DMS79 treated with DMSO at 0.1 percent for 48 hours (cell line): ENCODE measurements at places on chromosomes 2 and 18.
A peak's percentile ranks its signal among the peaks of the same experiment; 100 is the strongest.

DNA sequence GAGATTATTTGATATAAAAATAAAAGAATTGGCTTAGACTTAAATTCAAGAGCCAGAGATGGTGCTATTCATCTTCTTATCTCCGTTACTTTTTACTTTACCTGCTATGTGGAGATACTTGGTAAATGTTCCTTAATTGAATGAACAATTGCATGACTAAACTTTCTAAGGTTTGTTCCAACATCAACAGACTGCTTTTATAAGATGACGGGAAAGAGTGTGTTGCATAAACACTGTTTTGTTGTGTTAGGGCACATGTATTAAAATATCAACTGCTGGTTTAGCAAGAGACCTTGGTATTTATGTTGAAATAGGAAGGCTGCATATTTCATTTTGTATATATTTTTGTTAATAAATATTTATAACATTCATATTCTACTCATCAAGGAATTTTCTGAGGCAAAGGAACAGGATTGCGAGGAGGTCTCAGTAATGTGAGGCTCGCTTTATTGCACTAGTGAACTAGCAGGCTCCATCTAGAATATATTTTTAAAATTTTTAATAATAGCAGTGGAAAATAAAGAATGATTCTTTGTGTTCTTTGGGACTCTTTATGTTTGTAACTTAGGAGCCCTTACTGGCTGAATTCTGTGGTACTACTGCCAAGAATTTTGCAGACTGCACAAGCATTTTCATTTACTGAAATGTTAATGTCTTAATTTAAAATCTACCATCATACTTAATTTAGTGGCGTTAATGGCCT lies 10.7 kb upstream of the NFE2L2 start:
- DNase-seq: no peak

DNA sequence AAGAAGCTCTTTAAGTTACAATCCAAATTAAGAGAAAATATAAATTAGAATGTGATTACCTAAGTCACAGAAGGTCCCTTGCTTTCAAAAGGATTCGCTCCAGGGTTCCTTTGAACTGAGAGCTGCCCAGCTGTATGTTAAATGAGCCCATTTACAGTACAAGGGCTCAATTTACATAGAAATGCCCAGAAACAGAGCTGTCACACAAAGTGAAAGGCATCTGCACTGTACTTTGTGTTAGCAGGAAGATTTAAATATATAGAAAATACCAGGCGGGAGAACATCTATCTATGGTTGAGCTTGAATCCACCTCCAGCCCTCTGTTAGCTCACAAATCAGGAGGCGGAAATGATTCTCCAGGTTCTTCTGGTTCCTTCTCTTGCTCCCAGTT lies 272.9 kb downstream of the PAX3 start:
- no peak for DNase-seq

DNA sequence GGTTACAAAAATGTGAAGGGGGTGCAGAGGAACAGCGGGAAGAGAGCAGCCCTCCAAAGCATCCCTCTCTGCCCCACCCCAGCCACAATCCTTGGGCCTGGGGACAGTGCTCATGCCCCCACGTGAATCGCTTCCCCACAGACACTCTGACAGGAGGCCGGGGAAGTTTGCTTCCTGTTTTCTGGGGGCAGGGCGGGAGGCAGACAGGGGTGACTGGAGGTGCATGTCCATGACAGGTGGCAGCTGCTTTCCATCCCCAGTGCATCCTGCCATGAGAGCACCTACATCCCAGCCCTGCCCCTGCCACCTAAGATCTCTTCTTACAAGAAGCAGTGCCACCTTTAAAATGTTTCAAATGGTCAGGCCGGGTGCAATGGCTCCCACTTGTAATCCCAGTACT lies 47.2 kb upstream of the UBE2F start:
- no peak for DNase-seq

DNA sequence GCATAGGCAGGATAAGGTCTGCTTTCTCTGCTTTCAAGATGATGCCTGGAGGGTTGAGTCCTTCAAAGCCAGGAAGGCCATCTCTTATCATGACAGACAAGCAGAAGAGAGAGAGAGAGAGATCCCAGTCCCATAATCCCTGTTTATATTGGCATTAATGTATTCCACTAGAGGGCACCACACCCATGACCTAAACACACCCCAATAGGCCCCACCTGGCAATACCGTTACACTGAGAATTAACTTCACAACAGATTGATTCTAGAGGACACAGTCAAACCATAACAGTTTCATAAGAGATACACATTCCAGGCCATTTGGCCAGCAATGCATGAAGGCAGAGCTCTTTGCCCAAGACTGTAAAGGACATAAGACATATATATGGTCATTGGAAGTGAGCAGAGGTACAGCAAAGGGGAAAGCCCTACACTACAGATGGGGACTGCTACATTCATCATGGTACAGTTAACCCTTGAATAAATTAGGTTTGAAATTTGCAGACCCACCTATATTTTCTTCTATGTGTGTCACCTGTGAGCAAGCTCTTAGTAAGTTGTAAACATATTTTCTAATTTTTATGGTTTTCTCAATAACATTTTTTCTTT lies 1516.1 kb downstream of the RPIA start:
- no peak for DNase-seq

GRCh38 chr2:23475036-23475435 lies 90.1 kb downstream of the KLHL29 start:
- DNase-seq: no peak

DNA sequence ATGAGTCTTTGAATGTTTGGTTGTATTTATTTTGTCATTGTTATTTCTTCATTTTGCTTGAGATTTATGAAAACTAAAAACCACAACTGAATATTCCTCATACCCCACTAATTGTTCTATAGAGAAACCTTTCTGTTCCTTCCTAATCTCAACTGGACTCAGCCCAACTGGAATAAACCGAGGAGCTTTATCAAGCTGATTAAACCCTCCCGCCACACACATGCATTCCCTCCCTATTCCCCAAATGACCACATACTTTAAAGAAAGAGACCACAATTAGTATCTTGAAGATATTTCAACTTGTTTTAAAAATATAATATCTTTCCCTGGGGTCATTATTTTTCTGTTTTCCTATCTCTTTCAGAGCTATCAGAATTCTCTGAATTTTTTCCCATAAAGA lies 107.5 kb downstream of the OSR1 start:
- DNase-seq: no peak

- no peak for DNase-seq
Measured at GRCh38 chr2:57809230-57809629, 237.4 kb upstream of the VRK2 start.

- DNase-seq: no peak
Measured at GRCh38 chr2:150471813-150472510, 15.5 kb downstream of the RND3 start.

GRCh38 chr18:69992776-69993175 lies 45.1 kb upstream of the CD226 start:
- no peak for DNase-seq

DNA sequence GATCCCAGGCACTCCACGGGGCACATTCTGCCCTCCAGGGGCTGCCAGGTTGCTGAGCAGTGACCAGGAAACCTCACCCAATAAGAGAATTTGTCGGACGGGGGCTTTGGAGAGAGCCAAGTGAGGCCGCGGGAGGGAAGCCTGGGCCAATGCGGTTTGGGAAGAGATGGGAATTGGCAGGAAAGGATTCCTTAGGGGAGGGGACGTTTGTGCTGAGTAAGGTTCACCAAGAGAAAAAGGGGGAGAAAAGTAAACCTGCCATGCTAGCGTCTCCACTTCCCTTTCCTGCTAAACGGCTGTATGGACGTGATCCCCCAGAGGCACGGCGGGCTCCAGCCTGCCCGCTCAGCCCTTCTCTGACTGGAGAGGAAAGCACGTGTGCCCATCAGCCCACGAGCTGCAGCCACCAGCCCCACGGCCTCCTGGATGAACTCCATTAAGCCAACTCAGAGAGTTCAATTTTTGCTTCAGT lies 194.4 kb upstream of the ID2 start:
- no peak for DNase-seq

DNA sequence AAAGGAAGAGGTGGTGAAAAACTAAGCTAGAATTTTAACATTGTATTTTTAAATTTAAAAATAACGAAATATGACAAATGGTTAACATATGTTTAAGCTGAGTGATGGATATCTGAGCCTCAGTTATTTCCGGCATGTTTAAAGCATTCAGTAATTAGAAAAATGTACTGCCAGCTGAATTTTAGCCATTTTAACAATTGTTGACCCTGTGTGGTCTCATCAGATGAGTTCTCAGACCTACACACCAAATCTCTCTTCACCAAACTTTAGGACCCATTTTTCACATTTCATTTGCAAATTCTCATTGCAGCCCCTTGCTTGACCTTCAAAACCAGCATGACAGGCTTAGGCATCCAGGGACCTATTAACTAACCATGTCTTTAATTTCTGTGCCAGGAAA lies 91.5 kb upstream of the RGPD4 start:
- no peak for DNase-seq

- DNase-seq: peak; percentile 57
Measured at GRCh38 chr18:44896846-44897245, 216.2 kb downstream of the SETBP1 start.

DNA sequence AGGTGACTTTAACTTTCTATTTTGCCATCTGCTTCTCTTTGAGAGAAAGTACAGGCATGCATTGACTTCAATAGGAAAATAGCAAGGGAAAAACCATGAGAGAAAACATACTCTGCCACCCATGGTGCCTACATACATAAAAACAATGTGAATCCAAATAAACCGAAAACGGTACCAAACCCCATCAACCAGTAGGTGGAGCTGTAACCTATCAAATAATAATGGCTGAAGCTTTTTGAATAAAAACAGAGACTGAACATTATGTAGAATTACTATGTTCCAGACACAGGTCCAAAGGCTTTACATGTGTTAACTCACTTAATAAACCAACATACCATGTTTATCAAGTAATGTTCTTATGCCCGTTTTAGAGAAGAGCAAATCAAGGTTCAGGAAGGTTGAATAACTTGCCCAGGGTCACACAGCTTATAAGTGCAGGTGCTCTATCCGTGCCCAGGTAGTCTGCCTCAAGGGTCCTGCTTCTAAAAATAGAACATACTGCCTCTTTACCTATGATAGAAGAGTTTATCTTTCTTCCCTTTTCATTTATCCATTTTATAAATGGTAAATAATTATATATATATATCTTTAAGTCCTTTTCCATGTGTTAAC lies 293.9 kb upstream of the SYT4 start:
- DNase-seq: peak; percentile 27

GRCh38 chr2:43068041-43068533 lies 158.3 kb downstream of the ZFP36L2 start:
- no peak for DNase-seq

GRCh38 chr2:45409677-45410076 lies 201.4 kb downstream of the SRBD1 start:
- DNase-seq: no peak

- peak; percentile 84 for DNase-seq
Measured at GRCh38 chr2:178542569-178542968, 62.3 kb downstream of the PLEKHA3 start.

- no peak for DNase-seq
Measured at GRCh38 chr2:97617911-97618310, 28.0 kb upstream of the COX5B start.

- no peak for DNase-seq
Measured at GRCh38 chr2:143582046-143582747, 453.0 kb downstream of the ARHGAP15 start.

DNA sequence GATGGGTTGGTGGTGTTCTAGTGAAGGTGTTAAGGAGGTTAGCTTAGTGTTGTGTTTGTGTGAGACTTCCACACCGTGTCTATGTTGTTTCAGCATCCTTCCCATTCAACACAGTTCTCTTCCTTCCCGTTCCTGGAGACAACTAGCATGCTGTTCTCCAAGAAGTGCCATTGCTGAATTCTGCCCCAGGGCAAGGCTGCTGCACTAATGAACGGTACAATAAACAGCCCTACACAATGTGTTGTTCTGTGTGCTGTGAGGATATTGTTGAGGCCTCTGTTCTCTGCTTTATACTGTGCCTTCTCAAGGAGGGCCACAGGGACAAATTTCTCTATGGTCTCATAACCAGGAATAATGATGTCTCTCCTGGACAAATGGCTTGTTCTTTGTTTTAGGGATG lies 39.8 kb upstream of the ZEB2 start:
- DNase-seq: no peak

- no peak for DNase-seq
Measured at GRCh38 chr2:7861910-7862702, 819.8 kb upstream of the ID2 start.

GRCh38 chr2:31255911-31256571 lies 22.1 kb downstream of the EHD3 start:
- no peak for DNase-seq

- DNase-seq: no peak
Measured at GRCh38 chr2:12534646-12535263, 182.0 kb upstream of the TRIB2 start.

DNA sequence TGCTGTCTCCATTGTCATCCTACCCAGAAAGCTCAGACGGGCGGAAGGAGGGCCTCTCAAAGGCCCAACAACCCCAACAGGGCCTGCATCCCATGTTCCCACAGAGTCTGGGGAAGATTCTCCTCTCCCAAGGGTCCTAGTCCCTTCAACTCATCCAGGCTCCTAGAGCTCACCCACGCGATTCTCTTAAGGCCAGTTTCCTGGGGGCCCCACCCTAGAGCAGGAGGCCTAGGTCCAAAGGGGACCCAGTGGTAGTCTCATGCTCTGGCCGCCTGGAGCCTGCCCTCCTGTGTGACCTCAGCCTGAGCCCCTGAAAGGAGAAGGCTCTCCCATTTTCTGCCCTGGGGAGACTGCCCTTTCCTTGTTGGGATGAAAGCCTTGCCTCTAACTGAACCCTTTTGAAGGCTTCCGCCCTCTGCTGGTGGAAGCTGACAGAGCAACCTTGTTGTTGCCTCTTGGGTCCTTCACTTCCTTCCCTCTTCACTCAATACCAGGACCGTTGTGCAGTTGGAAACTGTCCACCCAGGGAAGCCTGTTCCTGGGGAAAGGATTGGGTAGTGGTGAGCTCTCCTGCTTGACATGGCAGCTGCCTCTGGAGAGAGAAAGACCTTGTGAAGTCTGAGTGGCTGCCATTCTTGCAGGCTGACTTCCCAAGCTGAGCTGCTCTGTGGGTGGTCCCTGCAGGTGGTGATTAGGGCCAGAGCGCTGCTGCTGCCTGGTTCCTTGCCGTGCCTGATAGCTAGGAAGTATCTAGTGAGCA lies 86.0 kb upstream of the ALPP start:
- DNase-seq: peak; percentile 32

DNA sequence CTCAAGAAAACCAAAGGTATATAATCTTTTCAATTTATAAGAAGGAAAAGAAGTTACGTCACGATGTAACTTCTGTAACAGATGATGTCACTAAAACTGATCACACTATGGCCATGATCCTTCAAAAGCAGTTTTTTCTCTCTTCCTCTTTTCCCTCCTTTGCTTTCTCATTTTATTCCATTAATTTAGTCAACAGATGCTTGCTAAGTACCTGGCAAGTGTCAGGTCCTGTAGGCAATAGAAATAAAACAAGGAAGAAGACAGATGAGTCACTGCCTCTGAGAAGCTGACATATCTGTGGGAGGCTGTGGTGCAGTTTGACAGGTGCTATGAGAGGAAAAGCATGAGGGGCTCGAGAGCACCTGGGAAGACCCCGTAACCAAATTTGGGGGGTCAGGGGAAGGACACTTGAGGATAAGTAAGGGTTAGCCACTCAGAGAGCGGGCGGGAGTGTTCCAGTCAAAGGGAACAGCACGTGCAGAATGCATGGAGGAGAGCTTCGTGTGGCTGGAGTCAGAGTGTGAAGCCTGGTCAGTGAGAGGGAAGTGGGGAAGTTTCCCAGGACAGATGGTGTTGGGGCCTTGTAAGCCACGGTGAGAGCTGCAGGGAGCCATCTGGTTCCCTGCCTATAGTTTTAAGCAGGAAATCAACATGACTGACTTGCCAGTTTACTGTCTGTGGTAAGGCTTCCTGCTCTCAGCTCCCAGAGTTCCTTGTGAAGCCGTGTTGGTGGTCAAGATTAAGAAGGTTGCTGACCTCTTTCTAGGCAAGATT lies 198.8 kb upstream of the FOSL2 start:
- no peak for DNase-seq

- DNase-seq: no peak
Measured at GRCh38 chr2:48137829-48138228, 231.5 kb upstream of the FBXO11 start.
